Astrocyte (in vitro differentiated cells and primary cell): ENCODE measurements at places on chromosomes 7 and 10.

- DNase-seq: no peak
These were observed 12.0 kb upstream of the MAPK8 start for GRCh38 chr10:48294431-48294830.

DNA sequence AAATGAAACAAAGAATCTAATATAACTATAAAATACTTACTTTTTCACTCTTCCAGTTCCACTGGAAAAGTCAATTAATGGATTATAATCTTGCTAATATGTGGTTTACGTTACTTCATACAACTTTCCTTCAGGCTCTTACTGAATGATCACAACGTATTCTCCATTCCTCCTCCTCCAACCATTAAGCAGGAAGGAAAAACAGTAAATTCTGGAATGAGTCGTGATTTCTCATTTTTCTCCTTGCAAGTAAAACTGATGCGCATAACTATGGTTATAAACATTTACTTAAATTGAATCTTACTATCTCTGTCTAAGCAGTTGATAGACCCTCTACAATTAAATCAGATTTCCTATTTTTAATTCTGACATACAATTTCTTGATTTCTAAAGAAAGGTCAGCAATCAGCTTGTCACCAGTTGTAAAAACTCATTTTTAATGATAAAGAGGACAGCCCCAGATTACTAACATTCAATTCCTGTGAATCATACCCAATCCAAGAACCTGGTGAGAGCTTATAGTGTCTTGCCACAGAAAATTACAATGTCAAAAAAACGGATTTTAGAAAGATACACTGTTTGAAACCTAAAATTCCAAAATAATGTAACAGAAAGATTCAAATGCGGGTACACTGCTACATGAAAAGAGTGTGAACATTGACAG, 64.3 kb downstream of the EZH2 start:
- peak; percentile 49 for DNase-seq

- no peak for DNase-seq
These were observed 115.5 kb upstream of the DIP2C start for GRCh38 chr10:804787-805619.

- no peak for DNase-seq
These were observed 214.2 kb downstream of the RPS24 start for GRCh38 chr10:78247821-78248220.

DNA sequence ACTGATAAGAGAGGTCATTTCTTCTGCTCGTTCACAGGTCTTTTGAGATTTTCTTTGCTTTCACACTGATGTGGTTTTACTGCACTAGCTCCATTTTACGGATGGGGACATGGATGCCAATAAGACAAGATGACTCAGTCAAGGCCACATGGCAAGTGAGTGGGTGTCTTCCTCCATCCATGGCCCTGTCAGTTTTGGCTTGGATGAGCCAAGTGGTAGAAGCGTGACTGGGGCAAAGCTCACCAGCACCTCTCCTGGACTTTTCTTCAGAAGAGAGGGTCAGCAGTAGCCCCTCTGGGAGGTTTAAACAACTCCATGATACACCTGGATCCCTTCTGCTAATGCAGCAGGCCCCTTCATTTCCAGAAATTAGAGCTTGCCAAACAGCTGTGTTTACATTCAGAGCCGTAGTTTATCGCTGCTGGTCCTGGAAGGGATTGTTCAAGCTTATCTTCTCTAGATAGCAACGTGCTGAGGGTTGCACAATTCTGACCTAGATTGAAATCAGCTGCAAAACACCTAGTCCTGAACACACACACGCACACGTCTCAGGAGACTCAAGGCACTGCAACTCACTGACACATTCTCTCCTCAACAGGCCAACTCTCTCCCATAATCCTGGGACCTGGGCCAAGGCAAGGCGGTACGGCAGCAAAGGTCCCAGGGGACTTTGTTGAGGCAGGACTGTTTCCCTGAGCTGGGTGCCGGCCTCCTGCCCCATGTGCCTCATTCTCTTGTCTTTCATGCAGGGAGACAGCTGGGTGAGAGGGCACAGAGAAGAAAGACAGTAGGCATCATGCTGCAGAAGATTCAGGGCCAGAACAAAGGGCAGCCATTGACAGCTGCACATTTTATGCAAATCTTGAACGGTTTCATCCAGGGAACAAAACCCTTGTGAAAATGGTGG, 14.2 kb upstream of the PDCD4 start:
- peak; percentile 61 for DNase-seq

DNA sequence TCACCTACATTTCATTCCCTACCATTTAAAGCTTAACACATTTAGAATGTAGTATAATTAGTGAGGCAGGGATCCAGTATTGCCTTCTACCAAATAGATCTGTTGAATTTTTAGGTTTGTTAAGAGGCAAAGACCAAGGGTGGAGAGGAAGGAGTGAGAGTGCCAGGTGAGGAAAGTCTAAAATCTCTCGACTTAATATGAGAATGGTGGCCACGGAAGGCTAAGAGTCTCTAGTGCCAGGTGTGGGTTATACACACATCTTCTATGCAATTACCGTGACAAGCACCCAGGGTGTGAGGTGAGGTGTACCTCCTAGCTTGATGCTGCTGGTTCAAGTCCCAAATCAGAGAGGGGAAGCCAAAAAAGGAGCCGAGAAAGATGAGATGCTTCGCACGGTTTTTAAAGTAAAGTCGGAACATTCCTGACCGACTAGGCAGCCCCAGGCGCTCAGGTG, 439 bp downstream of the IQUB start:
- no peak for DNase-seq

DNA sequence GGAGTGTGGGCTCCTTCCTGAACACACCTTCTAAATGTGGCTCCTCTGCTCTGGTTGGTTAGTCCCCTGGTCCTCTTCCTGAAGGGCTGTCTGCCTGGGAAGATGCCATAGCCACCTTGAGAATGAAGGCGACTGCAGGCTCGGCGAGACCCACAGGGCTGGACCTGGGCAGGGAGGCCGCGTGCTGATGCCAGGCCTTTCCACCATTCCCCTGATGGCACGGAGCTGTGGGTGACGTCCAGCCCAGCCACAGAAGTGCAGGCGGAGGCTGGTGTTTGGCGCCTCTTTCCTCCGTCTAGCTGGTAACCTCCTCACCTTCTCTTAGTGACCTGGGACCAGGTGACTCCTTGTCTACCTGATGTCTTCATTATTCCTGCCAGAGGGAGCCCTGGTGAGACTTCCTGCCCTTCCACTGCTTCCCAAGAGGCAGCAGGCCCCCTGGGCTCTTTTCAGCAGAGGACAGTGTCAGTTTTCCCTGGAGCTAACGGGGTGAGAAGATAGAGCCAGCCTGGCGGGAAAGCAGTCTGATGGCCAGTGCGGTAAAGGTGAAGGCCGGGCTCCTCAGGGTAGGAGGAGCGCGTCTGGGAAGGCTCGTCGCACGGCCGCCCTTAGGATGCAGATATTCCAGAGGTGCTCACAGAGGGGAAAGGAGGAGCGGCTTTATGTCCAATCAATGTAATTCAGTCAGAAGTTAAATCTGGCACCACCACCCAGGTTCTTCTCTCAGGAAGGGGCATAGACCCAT, 34.9 kb downstream of the GBX1 start:
- DNase-seq: no peak
